ENCODE measurements at places on chromosomes 13 and 19. TPM values are rescaled to one million over a fixed set of nuclear protein-coding genes. Genes with fewer than 3 reads are reported as not detected.

GRCh38 chr13:102394158-102395053, 7.4 kb downstream of the FGF14 start:
- DNase-seq = peak; percentile 97

DNA sequence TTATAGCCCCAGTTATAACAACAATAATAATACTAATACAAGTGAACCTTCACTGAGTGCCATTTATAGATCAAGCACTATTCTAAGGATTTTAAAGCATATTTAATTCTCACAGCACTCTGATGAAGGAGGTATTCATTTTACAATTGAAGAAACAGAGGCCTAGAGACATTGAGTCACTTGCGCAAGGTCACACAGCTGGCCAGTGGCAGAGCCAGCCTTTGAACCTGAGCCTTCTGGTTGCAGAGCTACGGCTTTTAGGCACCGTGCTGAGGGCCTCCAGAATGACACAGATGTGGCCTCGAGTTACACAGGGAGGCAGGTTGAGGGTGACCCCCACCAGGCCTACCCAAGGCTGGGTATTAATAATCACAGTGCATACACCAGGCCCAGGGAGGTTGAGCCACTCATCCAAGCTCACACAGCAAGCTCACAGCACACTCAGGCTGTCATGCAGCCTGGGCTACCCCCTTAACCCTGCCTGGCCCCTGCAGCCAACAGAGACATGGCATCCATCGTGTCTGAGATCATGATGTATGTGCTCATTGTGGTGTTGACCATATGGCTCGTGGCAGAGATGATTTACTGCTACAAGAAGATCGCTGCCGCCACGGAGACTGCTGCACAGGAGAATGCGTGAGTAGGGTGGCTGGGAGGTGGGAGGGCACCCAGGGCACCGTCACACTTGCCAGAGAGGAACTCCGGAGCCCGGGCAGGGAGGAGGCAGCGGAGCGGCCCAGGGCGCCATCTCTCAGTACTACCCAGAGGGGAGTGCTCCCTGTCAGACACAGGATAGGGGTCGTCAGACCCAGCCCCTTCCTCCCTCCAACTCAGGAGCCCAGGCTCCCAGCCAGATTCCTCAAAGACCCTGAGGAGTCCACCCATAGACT, 2.7 kb upstream of the HPN start:
- DNase-seq = no peak

DNA sequence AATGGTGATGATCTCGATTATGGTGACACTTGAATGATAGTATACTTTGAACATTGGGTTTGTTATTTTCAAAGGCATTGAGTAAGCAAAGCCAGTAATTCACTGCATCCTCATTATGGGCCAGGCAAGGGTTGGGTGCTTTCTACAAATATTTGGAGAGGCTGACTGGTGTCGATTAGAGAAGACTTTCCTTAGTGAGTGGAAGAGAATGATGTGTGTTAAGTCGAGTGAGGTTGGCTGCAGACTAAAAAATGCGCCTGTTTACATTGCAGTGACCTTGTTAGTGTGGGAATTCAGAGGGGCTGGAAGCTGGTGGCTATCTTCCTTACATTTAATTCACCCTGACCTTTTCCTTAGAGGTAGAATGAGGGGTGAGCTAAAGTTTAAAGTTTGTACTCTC, 22.4 kb upstream of the RNF113B start:
- DNase-seq = no peak

The NRTN gene
- total RNA-seq = 1.7 TPM

The RGCC gene
- 120 TPM for total RNA-seq

The HRC gene
- total RNA-seq = 1.3 TPM

The PEX11G gene
- 3.3 TPM for total RNA-seq

The SPATA13 gene
- 18.7 TPM for total RNA-seq

The IGLON5 gene
- total RNA-seq = not detected

Data from thymus (tissue), 14 donors.